ENCODE measurements at places on chromosomes 3 and 15. TPM values are rescaled to one million over a fixed set of nuclear protein-coding genes. Genes with fewer than 3 reads are reported as not detected.

The PLIN1 gene
- total RNA-seq, result under 0.01 TPM

The ZBBX gene
- not detected for total RNA-seq

The ZBED2 gene
- under 0.01 TPM for total RNA-seq

- DNase-seq, result no peak
These were observed 491.3 kb downstream of the OTOL1 start for GRCh38 chr3:161987933-161988332.

DNA sequence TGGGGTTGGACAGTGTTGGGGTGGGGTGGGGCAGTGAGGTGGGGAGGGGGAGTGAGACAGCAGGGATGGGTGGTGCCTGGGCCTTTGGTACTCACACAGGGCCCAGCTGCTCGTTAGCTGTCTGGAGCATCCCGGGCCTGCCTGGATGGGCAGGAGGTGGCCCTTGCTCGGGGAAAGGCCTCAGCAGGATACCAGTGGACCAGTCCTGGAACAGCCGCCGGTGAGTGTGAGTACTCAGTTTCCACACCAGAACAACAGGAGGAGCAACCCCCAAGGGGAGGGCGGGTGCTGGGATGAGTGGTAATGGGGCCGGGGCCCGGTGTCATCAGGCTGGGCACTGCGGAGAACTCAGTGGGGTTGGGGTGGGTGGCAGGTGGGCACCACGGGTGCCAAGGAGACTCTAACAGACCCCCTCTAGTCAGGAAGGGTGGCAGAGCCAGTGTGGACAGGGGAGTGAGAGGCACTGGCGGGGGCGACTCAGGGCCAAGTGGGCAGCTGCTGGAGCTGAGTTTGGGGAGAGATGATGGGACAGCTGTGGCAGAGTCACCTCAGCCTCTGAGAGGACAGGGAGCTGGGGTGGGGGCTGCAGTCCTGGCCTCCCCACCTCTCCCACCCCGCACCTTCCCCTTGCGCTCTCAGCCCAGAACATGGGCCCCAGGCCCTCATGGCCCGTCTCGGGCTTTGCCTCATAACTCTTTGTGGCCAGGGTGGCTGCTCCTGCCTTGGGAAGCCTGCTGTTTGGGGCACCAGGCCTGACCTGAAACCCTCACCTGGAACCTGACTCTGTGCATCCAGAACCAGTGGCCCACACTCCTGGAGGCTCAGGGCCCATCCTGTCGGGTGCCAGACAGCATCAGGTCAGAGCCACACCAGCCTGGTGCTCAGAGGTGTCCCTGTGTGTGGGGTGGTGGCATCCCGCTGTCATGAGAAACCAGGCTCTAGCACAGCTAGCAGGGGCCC lies 52.1 kb upstream of the PRR23E start:
- no peak for DNase-seq

DNA sequence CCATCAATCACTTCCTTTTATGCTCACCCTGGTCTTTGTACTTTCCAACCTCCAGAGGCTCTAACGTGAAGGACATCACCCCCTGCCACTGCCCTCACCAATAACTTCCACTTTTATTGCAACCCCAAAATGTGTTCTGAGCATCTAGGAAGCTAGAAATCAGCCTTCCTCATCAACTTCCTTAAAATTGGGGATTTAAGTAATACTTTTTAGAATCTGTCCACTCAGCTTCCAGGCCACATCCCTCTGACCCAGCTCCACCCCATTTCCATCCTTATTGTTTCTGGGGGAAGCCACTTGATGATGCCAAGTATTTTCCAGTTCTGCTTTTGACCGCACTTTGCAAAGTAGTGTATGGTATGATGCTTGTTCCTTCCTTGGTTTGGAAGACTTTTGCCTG lies 73.5 kb upstream of the XCR1 start:
- DNase-seq, result no peak

DNA sequence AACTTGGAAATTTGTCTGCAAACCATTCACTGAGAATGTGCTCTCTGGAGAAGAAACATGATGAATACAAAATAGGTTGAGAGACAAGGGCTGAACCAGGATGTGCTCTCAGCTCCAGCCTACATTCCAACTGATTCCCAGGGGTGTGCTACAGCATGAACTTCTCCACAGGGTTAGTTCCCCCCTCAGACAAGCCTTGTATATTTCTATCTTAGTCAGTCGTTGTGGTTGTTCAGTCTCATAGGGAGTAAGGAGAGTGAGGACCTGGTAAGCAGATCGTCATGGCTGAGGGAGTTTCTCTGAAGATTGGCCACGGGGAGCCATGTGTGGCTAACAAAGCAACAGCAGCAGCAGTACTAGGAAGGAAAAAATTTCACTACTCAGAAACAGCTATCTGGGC lies 919.7 kb upstream of the CADM2 start:
- no peak for DNase-seq

DNA sequence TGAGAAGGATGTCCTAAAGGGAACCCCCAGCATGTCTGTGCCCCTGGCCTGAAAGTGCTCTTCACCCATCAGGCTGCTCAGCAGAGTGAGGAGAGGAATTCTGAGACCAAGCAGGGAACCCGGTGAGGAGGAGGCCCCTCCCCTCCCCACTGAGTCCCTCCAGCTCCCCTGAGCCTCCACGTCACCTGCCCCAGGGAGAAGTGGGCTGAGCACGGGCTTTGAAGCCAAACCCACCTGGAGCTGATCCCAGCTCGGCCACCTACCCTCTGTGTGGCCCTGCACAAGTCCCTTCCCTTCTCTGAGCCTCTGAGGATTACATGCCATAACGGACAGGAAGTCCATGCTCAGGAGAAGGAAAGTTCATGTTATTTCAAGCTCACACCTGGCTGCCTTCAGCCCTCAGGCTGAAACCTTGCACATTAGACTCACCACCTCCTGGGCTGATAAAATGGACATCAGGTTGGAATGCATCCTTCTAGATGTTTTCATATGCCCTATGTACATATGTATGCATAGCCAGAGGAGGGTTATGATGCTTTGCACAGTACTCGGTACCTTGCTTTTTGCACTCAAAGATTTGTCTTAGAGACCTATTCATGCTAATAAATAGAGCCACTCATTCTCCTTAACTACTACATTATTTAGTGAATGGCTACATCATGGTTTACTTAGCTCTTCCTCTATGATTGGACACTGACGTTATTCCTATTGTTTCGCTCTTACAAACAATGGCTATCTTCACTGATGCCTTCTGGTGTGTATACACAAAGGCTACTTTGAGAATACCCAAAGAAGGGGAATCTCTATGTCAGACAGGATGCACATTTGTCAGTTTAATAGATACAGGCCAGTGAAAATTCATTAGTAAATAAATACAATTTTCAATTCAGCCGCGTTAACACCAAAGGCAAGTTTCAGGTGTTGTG lies 31.6 kb upstream of the GATA2 start:
- no peak for DNase-seq
